ENCODE measurements at places on chromosomes 12 and 14.

- DNase-seq: no peak
Measured at GRCh38 chr12:121786440-121786825, 7.1 kb downstream of the RHOF start.

GRCh38 chr14:50335389-50335788 is 23.3 kb downstream of the DMAC2L start:
- no peak for DNase-seq

GRCh38 chr12:123034022-123034541 is 53.6 kb downstream of the ARL6IP4 start:
- DNase-seq: no peak

GRCh38 chr12:103547929-103548328 is 39.1 kb upstream of the STAB2 start:
- no peak for DNase-seq

- DNase-seq: no peak
Measured at GRCh38 chr12:25496098-25496587, 56.9 kb downstream of the LMNTD1 start.

- DNase-seq: no peak
Measured at GRCh38 chr14:51070726-51071125, 24.2 kb downstream of the TRIM9 start.

DNA sequence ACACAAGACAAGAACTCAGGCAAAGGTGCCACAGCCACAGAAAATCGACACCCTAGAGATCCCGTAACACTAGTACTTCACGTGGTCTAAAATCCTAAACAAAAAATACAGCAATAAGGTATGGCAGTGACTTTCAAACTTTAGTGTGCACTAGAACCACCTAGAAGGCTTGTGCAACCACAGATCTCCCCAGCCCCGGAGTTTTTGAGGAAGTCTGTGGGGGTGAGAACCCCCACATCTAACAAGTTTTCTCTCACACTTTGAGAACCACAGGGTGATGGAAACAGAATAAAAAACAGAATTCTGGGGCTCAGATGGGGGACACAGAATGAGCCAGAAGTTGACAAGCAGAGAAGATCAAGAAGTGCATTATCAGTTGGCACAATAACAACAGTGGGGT is 254.0 kb downstream of the ANO6 start:
- DNase-seq: no peak

GRCh38 chr12:57891542-57892228 is 45.2 kb upstream of the CTDSP2 start:
- DNase-seq: no peak

DNA sequence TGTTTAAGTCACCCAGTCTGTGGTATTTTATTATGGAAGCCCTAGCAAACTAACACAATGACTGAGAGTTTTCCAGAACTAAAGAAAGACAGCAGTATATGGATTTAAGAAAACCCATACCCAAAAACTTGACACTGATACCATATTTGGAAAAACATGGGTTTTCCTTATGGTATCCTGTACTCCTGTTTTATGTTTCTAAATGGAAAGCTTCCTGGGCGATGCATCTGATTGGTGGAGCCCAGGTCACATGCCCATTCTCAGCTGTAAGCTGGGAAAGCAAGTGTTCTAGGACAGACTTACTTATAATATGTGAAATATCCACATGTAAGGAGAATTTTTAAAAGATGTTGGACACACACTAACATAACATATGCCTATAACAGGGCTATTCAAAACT is 4.5 kb upstream of the RNASE4 start:
- no peak for DNase-seq

DNA sequence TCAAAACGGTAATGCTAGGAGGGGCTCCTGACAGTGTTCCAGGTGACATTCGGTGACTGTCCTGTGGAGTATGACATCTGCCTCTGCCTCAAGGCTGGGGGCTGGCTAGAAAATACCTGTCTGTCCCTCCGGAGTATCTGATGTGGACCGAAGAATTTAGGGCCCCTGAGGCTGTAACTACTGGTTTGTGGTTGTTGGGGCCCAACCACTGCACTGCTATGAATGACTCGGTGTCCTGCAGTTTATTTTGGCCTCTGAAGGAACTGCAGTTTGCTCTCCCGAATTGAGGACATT is 198.9 kb upstream of the CAND1 start:
- no peak for DNase-seq

GRCh38 chr12:115872919-115873357 is 404.6 kb downstream of the MED13L start:
- DNase-seq: no peak

GRCh38 chr12:1837541-1838204 is 17.3 kb downstream of the LRTM2 start:
- no peak for DNase-seq

- no peak for DNase-seq
Measured at GRCh38 chr14:93301821-93302447, 30.9 kb downstream of the BTBD7 start.

GRCh38 chr14:24042746-24043145 is 9.1 kb upstream of the CARMIL3 start:
- DNase-seq: peak; percentile 77

GRCh38 chr14:91585856-91586255 is 75.7 kb upstream of the PPP4R3A start:
- no peak for DNase-seq

- DNase-seq: no peak
Measured at GRCh38 chr12:27924350-27925135, 48.0 kb downstream of the PTHLH start.

DNA sequence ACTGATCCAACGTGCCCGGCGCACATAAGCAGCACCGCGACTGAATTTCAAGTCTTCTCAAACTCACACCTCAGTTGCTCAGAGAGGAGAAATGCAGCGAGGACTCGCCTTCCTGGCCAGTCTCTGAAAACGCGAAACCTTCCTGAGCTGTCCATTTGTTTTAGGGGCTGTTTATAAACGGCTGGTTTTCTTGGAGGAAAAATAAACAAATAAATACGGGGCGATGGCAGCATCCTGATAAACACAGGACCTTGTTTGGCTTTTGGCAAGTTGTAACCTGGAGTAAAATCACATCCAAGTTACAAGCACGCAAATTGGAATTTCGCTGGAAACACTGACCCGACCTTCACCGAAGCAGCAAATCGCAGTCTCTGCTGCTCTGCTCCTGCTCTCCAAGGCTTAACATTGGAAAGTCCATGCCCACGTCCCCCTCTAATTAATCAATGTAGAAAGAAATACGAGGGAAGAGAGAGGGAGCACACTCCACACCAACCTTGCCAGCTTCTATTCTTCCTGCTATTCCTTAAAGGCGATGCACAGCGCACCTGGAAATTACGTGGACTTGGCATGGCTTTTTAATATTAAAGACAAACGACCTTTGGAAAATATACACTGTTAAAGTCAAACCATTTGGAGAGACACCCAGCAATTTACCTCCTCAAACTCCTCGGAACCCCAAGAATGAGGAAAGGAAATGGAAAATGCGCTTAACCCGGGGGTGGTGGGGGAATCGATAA is 248.8 kb downstream of the APAF1 start:
- DNase-seq: no peak

DNA sequence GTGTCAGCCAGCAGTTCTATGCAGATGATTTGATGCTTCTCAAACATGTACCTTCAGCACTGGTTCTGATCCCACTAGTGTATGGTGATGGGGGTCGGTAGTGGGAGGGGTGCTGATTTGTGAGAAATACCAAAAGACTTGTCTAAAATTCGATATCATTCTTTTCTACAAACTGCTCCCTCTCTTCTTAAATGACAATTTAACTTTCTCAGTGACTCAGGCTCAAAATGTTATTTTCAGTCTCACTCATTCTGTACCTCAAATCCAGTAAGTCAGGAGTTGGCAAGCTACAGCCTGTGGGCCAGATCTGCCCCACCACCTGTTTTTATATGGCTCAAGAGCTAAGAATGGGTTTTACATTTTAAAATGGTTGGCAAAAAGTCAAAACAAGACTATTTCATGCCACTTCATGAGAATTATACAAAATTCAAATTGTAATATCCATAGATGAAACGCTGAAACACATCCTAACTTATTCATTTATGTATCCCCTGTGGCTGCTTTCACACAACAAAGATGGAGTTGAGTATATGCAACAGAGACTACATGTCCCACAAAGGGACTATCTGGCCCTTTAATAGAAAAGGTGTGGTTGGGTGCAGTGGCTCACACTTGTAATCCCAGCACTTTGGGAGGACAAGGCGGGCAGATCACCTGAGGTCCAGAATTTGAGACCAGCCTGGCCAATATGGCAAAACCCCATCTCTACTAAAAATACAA is 6.6 kb upstream of the NOP2 start:
- no peak for DNase-seq

- DNase-seq: no peak
Measured at GRCh38 chr14:38255673-38256532, at the start of gene CLEC14A. TSS of gene CLEC14A (minus strand) at chr14:38256093. CDS start at chr14:38256022, 71 bp downstream.

DNA sequence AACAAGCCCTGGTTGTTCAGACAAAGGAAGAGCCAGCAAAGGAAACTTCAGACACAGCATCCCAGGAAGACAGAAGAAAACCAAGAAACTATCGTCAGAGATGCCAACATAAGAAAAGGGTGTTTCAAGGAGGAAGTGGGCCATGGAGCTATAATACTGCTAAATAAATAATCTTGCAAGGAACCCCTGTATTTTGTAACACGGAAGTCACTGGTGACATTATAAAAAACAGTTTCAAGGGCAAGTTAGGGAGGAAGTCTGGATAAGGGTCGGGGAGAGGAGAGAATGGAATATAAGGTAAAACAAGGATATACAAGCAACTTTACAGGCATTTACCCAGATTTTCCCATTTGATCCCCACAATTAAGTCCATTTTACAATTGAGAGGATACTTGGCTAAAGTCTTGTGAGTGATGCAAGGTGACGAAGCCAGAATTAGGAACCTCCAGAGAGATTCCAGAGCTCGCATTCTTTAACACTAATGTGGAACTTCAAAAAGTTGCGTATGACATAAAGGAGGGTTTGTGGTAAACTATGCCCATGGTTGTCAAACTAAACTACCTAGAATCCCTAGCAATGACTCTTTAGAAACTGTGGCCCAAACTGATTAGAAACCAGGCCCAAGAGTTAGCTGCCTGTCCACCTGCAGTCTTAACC is 46.4 kb downstream of the PPM1H start:
- no peak for DNase-seq

DNA sequence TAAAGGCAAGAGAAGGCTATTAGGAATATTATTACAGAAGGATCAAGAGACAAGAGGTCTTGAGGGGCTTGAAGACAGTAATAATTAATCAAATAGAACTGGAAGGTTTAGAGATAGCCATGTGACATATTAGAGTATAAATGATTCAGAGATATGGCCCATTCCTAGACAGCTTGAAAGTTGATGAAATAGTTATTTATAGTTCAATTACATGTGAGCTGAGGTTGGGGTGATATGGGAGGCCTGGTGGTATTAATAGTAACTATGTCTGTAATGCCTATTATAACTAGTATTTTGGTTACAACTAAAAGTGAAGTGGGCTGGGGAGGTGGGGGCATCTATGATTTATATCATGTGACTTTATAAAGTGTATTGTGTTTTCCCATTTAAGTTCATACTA is 14.1 kb upstream of the MIS18BP1 start:
- DNase-seq: no peak

- no peak for DNase-seq
Measured at GRCh38 chr12:97800561-97800960, 338.0 kb downstream of the RMST start.

DNA sequence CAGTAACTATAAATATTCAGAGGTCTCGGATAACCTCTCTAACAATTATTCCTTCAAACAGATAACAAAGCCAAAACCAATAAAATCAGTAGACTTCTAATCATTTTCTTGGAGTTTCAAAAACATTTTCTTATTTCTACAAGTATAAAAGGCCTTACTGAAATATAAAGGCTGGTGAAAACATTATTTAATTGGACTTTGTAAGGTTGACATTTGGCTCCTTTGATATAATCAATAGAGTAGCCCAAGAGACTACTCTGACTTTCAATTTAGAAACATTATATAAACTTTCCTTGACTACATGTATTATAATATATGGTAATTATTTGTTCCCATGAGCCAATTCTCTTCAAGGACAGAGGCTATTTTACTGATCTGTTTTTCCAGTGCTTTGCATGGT is 68.3 kb downstream of the OSBPL8 start:
- DNase-seq: no peak

- no peak for DNase-seq
Measured at GRCh38 chr14:68552602-68553001, 240.3 kb downstream of the ZFP36L1 start.

DNA sequence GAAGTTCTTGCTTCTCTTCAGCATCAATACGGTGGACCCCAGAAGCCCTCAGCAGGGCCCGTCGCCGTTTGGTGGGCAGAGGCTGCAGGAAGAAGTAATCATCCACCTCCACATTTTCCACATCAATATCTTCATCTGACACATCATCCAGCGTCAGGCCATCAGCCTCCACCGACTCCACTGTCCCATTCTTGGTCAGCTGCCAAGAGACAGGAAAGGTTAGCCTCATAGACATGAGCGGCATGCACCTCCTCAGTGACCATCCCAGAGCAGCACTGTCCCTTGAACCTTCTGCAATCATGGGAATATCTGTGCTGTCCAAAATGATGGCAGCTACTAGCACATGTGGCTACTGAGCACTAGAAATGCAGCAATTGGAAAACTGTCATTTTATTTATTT is 15.6 kb downstream of the CSRNP2 start:
- DNase-seq: no peak

- DNase-seq: no peak
Measured at GRCh38 chr14:76968621-76969063, 59.9 kb downstream of the IRF2BPL start.

GRCh38 chr12:14402697-14403096 is 37.2 kb downstream of the ATF7IP start:
- DNase-seq: no peak

DNA sequence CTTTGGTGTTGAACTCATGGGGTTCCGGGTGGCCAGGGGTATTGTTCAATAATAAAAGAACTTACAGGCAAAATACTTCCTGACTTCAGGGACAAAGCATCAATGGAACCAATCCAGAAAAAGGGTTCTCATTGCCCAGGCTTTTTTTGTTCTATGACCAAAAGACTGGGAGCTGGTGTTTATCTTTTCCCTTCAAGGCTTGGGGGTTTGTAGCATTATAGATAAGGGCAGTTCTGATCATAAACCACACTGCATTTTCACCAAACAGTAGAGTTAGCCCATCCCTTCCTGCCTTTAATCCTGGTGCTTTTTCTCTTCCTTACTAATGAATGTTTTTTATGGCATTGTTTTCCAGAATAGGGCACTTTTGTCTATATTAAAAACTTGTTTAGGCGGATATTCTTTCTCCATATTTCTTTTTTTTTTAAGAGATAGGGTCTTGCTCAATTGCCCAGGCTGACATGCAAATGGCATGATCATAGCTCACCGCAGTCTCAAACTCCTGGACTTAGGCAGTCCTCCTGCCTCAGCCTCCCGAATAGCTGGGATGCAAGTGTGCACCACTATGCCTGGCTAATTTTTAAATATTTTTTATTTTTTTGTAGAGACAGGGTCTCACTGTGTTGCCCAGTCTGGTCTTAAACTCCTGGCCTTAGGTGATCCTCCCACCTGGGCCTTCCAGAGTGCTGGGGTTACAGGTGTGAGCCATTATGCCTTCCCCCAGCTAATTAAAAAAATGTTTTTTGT is 9.7 kb downstream of the FUT8 start:
- no peak for DNase-seq

GRCh38 chr12:2904260-2904659 is 13.6 kb downstream of the TULP3 start:
- no peak for DNase-seq

Measured in vagina (tissue), 2 donors.